ENCODE measurements at places on chromosomes 13 and 19.

DNA sequence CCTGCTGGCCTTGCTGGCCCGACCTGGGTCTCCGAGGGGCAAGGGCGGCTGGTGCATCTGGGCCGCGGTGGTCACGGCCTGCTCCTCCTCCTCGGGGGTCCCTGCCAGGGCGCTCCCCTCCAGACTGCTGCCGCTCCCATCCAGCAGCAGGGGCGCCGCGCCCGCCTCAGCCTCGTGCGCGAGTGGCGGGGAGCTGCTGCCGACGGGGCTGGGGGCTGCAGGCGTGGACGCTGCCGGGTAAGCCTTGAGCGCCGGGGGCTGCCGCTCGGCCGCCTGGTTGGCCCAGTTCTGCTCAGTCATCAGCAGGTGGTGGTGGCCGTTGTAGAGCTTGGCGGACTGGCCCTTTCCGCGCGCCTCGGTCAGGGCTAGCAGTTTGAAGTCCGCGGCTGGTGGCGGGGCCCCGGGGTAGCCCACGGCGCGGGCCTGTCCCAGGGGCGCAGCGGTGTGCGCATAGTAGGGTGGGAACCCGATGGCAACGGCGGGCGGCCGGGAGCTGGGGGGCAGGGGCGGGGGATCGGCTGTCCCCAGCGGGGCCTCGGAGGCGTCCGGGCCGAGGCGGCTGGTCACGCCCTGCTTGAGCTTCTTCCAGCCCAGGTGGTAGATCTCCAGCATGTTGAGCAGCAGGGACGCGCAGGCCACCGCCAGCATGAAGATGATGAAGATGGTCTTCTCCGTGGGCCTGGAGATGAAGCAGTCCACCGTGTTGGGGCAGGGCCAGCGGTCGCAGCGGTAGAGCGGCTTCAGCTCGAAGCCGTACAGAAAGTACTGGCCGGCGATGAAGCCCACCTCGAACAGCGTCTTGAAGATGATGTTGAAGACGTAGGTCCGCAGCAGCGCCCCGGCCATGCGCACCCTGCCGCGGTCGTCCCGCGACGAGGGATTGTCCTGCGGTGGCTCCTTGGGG lies 18.6 kb downstream of the GJA3 start:
- DNase-seq: peak; percentile 67

DNA sequence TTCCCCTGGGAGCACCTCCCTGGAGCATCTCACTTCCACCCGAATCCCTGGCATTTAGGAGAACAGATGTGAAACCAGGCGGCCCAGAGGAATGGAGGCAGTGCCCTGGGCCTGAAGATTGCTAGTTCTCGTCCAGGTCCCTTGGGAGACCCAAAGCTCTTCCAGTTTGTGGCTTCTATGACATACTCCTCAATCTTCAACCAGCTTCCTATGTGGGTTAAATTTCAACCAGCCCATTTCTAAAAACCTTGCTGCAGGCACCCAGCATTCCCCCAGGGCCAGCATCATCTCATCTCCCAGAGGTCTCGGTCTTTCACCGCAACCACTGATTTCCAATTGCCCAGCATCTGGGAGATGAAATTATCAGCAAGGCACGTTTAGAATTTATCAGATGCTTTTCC lies 46.0 kb upstream of the STK24 start:
- DNase-seq: no peak

DNA sequence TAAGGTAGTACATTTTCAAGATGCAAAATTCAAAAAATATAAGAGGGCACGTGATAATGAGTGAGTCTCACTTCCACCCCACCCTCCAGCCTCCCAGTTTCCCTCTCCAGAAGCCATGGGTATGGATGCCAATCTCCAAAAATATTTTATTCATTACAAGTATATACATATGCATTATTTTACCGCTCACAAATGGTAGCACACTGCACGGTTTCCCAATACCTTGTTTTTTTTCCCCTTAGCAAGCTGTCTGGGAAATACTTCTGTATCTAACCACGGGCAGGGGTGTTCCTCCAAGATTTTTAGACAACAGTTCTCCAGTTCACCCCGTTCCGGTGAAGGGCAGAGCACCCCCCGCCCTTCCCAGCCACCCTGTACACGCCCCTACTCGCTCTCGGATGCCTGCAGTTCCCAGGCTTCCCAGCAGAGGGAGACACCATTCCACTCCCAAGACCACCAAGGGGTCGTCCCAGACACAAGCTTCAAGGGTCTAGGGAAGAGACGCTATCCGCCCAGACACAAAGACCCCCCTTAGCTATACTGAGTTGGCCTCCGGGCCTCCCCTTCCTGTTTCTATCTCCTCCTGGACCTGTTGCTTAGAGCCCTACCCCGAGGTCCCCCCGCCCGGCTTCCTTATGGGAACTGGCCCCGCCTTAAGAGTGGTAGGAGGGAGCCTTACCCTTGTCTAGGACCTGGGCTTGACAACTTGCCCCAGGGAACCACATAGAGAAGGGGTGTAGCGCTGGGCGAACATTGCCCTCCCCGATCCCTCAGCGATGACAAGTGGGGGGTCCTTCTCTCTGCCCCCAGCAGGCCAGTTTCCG lies 1.1 kb upstream of the FXYD3 start:
- peak; percentile 97 for DNase-seq

DNA sequence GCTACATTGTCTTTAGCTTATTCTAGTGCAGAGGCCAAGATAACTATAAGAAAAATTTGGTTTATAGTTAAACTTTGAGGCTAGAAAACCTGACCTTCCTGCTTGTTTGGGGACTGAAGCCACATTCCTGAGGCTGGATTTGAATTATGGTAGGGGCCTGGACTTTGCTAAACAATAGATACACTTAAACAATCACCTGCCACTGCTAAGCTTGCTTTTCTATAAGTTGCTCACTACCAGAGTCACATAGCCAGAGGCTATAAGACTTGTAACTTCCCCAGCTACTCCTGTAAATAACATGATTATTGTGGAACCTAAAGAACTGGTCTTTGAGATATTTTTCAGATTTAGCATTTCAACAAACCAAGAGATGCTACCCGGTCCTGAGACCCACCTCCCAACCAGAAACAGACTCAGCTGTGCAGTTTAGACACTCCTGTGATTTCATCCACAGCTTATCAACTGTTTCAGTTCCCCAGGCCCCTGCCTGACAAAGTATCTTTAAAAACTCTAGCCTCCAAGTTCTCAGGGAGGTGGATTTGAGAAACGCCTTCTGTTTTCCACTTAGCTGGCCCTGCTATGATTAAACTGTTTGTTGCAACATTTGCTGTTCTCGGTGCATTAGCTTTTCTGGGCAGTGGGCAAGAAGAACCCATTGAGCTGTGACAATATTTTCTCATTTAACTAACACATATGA lies 77.7 kb downstream of the MIPEP start:
- no peak for DNase-seq

DNA sequence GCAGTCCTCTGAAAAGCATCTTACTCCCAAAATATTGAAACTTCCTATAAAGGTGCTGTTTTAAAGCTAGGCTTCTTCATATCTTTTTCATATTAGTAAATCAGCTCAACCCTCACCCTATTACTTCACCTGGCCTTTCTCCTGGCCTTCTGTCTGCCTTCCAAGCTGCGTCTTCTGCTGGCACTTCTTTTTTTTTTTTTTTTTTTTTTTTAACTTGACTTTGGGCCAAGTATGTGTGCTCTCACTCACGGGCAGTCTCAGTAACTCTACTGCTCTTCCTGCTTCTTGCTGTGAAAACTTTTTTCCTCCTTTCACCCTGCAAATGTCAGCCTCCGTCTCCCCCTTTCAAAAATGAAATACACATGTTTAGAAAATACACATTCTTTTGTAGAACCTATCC lies 41.2 kb upstream of the KCTD4 start:
- no peak for DNase-seq

- DNase-seq: no peak
These were observed 700 bp downstream of the ZNF816 start for GRCh38 chr19:52961981-52962380.

- DNase-seq: no peak
These were observed 34.5 kb downstream of the SHISA2 start for GRCh38 chr13:26017196-26017921.

GRCh38 chr13:98044301-98044700 lies 90.8 kb downstream of the IPO5 start:
- DNase-seq: no peak

- no peak for DNase-seq
These were observed 321.2 kb downstream of the DIAPH3 start for GRCh38 chr13:59842507-59842906.

DNA sequence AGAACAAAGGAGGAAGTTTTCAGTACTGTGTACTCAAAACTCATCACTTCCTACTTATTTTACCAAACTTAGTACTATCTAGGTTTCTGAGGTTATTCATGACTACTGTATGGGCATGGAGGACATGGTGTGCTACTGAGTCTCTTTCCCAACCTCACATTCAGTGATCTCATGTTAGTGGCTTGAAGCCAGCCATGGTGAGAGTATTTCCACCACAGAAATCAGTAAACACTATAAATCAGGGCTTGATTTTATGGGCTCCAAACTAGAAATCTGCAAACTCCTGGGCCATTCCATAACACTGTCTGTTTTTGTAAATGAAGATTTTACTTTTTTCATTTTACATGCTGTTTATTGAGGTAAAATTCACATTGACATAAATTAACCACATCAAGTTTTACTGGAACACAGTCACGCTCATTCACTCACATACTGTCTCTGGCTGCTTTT lies 19.7 kb downstream of the MED26 start:
- no peak for DNase-seq

- no peak for DNase-seq
These were observed 42.8 kb upstream of the MEDAG start for GRCh38 chr13:30863231-30863630.

DNA sequence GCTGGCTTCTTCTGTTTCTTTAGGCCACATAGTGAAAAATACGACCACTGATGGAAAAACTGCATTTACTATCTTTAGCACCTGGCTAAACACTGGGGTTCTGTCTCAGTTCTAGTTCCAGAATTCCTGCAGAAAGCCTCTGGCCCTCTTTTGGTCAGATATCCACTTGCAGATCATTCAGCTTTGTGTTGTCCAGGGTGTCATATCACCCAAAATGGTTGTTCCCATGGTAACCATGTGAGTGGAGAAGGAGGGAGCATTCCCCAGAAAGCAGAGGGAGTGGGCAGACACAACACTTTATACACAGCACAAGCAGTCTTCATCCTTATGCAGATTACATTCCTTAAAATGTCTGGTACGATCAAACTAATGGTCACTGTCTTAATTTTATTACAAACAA lies 73.5 kb downstream of the CAB39L start:
- no peak for DNase-seq
